Kidney (tissue), 22 donors: ENCODE measurements at places on chromosomes 7 and 10. TPM values are rescaled to one million over a fixed set of nuclear protein-coding genes. Genes with fewer than 3 reads are reported as not detected.

GRCh38 chr7:91050677-91051076 lies 213.6 kb upstream of the FZD1 start:
- DNase-seq, result no peak

- peak; percentile 21 for DNase-seq
Measured at GRCh38 chr10:130804778-130805634, 506.5 kb downstream of the TCERG1L start.

DNA sequence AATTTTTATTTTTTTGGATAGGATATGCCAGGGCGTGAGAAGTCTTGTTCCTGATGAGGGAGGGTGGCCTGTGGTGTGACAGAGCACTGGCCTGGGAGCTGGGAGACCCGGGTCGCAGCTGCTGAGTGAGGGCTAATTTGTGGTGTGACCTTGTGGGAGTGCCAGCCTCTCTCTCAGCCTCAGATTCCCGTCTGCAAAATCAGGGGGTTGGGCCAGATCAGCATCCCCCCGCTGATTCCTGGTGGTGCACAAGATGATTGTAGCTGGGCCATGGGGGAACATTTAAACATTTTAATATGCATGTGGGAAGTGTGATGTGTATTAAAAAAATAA lies 14.9 kb downstream of the TSPAN15 start:
- no peak for DNase-seq

- DNase-seq, result no peak
Measured at GRCh38 chr10:9605231-9605630, 1412.4 kb upstream of the CELF2 start.

DNA sequence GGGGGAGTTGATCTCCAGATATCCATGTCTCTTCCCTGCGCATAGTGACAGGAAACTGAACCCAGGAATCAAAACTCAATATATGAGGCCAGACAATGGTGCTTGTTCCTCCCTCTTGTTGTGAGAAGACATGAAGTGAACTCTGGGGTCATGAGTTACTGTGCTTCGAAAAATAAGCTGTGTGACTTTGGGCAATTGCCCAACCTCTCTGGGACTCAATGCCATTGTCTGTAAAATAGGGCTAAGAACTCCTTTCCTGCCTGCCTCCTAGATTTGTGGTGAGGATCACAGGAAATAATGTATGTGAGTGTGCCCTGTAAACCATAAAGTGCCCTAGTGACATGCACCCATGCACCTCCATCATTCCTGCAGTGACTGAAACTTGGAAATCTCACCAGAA lies 48.4 kb downstream of the SYPL1 start:
- no peak for DNase-seq

DNA sequence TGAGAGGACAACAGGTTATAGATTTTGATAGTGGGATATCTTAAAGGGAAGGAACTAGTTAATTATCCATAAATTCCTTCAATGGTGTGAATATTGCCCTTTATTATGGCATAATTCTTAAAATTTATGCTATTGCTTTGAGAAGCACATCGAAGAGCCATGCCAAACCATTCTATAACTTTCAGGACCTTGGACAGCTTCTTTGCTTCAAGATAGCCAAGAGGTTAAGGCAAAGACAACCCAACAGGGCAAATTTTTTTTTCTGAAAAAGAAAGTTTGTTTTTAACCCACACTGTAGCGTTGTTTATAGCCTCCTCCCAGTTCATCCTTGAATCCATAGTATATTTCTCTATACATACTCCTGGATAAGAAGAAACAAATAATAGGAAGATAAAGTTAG lies 103.2 kb downstream of the NRG3 start:
- no peak for DNase-seq

DNA sequence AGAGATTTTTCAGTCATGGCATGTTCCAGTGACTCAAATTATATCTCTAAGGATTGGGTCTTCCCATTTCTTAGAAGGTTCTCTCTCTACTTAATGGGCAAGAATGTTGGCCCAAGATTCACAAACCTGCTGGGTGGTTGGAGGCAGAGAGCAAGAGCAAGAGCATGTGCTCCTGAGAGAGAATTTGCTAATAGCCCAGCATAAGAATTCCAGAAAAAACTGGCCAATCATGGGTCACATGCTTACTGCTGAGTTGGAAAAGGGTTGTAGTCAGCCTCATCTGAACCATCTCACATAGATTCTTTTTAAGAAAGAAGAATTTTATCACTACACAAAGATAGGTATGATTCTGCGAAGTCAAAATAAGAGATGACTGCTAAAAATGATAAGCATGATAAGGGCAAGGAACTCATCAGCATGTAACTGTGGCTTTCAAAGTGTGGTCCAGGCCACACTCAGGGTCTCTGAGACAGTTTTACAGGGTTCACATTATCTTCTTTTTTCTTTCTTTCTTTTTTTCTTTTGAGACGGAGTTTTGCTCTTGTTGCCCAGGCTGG lies 8.2 kb upstream of the VCL start:
- DNase-seq, result no peak

GRCh38 chr7:116316838-116317628 lies 106.7 kb downstream of the TES start:
- DNase-seq, result no peak

DNA sequence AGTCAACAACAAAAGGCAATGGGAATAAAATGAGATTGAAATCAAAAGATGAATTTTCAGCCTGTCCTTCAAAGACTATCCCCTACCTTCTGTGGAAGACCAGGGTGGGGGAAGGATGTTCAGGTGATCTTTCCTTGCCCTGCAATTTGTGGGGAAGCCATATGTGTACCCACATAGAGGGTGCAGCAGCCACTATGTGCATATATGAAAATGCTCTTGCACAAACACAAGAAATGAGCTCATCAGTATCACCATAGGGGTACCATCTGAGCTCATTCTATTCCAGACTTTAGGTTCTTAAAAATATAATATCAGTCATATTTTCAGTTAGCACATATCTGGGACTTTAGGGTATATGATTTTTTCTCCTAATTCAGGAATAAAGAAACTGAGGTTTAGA lies 17.7 kb downstream of the GIMAP5 start:
- DNase-seq, result no peak

DNA sequence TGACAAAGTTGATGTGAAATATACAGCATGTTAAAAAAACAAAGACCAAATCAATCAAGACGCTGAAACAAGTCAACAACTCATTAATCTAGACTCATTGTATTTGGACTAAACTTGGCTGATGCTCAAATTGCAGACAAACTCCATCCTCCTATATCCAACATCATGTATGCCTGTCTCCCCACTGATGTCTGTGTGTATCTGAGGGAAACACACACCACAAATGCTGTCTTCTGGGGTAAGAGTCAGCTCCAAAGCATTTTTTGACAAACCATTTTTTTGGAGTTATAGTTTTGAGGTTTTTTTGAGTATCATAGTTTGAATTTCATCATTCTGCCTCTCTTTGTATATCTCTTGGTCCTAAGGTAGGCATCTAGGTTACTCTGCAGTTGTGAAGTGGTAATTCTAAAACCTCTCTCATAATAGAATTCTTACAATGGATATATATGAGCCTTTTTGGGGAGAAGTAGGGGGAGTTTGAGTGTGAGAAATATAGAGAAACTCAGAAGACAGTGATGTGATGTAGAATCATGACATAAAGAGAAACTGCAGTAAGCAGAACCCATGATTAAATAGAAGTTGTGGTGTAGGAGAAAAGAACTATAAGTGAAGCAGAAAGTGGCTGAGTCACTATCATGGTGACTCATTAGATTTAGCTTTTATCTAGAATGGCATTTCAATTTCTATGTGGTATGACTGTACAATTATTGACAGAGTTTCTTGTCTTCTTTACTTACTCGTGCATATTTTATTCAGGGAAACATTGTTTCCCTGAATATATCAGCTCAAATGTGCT lies 1531.1 kb upstream of the LRRTM3 start:
- DNase-seq, result no peak

- peak; percentile 72 for DNase-seq
Measured at GRCh38 chr7:47743965-47744591, 162.2 kb upstream of the TNS3 start.

DNA sequence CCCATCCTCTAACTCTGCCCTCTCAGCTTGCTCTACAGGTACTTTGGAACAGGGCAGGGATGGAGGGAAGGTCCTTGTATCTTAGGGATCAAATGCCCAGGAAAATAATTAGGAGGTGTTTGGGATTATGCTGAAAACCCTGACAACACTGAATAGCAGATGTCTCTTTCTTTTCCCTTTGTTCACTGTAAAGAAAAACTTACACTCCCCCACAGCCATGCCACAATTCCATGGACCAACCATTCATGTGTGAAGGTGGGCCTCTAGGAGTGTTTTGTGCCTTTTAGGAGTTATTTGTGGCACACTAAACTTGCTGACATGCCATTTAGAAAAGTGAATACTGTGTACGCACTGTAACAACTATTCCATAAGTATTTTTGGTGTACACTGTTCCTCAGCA lies 108.1 kb downstream of the SNX10 start:
- DNase-seq, result no peak

DNA sequence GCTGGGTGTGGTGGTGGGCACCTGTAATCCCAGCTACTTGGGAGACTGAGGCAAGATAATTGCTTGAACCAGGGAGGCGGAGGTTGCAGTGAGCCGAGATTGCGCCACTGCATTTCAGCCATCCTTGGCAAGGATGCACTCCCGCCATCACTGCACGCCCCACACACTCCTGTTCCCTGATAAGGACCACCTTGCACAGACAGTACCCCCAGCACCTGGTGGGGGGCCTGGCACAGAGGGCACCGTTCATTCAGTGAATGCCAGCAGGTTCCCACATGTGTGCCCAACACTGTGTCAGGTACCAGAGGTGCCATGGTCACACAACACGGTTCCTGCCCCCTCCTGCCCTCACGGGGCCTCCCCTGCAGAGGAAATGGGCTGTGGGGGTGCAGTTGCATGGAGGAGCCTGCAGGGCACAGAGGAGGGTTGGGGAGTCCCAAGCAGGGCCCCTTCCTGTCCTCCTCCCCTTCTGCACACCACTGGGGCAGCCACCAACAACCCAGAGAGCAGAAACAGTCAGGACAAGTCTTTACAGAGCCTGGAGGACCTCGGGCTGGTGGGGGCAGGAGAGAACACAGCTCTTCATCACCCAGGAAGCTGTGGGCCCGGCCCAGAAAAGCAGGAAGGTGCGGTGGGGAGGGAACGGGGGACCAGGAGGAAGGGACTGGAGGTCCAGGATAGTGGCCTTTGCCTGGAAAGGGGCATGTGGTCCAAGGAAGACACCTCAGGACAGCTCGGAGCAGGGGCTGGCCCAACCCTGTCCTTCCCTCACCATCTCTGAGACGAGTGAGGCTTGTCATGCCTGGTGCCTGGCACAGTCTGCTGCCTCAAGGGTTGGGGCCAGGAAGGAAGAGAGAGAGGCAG lies 7.1 kb downstream of the CRYGN start:
- peak; percentile 55 for DNase-seq

GRCh38 chr10:124640538-124641231 lies 103.5 kb downstream of the FAM53B start:
- DNase-seq, result no peak

DNA sequence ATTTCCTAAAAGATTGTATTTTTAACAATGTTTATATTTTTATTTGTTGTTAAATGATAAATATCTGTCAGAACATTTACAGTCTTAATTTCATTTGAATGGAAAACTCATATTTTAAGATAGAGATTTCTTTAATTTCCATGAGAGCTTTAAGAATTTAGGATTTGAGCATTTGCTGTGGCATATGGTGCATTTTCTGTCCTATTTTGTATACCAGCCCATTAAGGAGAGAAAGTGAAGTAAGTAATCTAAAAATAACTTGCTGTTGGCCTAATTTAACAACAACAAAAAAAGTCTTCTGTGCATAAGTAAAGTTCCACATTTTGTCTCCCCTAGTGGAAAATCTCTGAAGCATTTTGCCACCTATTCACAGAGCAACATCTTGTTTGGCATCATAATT lies 190.9 kb upstream of the PPP1R3A start:
- no peak for DNase-seq

DNA sequence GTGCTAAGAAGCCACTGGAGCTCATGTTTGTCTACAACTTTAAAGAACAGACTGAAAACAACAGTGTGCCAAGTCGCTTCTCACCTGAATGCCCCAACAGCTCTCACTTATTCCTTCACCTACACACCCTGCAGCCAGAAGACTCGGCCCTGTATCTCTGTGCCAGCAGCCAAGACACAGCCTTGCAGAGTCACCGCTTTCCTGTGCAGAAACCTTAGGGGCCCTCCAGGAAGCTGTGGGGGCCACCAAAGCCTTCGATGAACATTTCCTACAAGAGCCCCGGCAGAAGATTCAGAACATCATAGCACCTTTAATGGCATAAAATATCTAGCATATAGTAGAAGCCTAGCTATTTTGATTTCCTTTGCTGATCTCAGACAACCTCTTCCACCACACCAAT lies 88.0 kb upstream of the PRSS58 start:
- DNase-seq, result no peak

DNA sequence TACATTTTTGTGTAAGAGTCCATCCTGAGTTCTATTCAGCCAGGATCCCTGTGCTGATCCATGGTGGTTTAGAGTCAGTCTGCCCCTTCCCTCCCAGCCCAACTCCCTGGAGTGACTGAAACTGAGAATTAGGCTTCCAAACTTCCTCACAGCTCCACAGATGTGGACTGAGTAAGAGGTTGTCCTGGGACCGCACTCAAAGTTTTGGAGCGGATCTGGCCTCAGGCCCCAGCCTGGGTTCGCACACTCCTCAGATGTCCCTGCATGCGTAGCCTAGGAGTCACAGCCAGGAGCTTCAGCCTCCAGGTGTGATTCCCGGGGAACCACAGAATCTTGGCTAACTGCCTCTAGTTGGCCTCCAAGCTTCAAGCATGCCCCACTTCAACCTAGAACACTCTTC lies 218.1 kb downstream of the C7orf25 start:
- DNase-seq, result no peak

DNA sequence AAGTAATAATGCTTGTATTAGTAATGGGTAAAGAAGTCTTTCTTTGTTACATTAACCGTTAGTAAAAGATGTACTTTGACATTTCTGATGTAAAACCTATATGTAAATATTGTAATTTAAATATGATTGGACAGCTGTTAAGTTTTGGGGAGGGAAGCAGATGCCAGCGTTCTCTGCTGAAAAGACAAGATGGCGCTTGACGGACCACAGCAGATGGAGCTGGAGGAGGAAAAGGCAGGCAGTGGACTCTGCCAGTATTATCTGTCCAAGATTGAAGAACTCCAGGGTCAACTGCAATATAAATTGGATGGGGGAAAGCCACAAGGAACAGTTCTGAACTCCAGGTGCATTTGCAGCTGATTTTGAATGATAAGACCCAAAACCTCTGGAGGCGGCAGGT lies 86.9 kb downstream of the ZNRF2 start:
- DNase-seq, result no peak

DNA sequence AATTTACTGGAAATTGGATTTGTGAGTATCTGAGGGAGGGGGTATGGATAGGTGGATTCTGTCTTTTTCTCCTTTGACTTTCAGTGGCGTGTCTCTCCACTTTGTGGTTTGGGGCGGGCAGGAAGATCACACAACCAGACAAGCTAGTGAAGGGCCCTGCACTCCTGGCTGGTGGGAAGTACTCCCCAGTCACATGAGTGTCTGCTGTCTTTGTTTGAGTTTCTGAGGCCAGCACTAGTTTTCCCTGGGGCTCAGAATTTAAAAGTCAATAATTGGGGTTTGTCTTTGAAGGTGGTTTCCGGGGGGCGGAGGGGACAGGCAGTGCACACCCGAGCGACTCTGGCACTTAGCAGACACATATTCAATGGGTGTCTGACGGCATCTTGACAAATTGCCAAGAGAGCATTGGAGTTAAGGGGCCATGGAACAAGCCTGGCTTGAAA lies 120.1 kb downstream of the WDFY4 start:
- DNase-seq, result peak; percentile 39

Gene ZNF804B
- total RNA-seq, result 0.19 TPM

Gene THSD7A
- 24.3 TPM for total RNA-seq

Gene NANOS1
- total RNA-seq, result 1.1 TPM

Gene PNLIPRP2
- total RNA-seq, result not detected

Gene ATRNL1
- 7.1 TPM for total RNA-seq

Gene NCF1
- total RNA-seq, result 8.4 TPM

Gene CCDC172
- total RNA-seq, result not detected
